ENCODE measurements at places on chromosomes 1 and 21.

- DNase-seq, result no peak
These were observed 38.2 kb upstream of the SLC19A2 start for GRCh38 chr1:169523904-169524303.

GRCh38 chr1:8706291-8706690 is 111.1 kb downstream of the RERE start:
- DNase-seq, result no peak

- DNase-seq, result no peak
These were observed 620.3 kb upstream of the PLXNA2 start for GRCh38 chr1:208864366-208864965.

GRCh38 chr1:154386643-154387352 is 18.3 kb upstream of the IL6R start:
- no peak for DNase-seq

- DNase-seq, result no peak
These were observed 7.3 kb upstream of the LRRC71 start for GRCh38 chr1:156912861-156913808.

DNA sequence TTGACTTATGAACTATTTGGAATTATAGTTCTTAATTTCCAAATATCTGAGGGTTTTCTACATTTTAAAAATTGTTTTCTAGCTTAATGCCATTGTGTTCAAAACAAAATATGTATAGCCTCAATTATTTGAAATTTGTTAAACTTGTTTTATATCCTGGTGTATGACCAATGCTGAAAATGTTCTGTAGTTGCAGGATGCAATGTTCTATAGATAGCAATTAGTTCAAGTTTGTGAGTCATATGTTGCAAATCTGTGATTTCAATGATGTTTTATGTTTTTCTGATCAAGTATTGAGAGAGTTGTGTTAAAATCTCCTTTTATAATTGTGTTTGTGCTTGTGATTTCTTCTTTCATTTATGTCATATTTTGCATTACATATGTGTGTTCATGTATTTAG is 517.5 kb downstream of the ADGRL2 start:
- DNase-seq, result no peak

DNA sequence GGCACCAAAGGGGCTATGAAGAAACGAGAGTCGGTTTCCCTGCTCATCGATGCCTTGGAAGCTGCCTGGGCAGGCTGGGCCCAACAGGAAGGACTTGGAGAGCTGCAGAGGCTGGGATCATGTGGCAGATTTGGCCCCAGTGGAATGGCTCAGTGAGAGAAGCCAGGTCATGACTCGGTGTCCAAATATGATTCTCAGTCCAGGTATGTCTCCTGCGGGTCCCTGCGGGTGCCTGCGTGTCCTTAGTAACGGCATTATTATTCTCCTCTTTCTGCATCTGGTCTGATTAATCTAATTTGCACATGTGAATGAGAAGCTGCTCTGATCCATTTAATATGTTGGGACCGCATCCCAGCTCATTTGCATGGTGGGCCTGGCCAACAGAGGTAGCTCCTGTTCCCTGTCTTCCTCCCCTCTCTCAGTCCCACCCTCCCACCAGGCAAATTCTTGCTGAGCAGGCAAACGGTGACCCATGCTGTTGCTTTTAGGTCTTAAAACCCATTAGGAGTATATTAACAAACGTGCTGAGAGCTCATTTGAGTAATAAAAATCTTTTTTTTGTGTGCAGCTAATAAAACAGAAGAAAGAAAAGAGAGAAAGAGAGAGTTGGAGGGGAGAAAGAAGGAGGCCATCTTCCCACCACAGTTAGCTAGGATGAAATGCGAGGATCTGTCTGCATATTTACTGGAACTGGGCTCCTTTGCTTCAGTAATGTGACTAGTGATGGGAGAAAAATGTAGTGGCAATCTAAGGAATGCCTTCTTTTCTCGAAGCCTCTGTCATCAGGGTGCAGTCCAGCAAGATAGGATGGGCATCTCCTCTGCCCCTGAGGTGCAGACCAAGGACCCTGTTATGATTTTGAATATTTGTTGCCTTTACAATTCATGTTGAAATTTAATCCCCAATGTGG is 133.5 kb downstream of the HMGB4 start:
- DNase-seq, result no peak

- DNase-seq, result no peak
These were observed 34.6 kb upstream of the GRIK3 start for GRCh38 chr1:37068897-37069296.

DNA sequence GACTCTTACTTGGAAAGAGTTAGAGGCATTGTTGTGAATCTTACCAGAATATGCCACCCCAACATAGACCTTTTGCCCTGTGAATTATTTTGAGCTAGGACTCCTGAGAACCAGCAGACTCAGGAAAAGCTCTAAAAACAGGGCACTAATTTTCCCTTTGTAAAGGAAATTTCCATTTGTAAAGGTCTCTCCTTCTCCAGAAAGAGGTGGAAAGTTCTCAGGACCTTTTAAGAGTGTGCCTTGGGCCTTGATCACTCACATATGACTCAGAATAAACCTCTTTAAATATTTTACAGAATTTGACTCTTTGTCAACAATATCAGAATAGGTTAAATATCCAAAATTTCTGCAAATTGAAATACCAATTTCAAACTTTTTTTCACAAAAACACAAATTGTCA is 721.8 kb upstream of the NCAM2 start:
- no peak for DNase-seq

- DNase-seq, result no peak
These were observed 21.8 kb downstream of the CHD1L start for GRCh38 chr1:147264158-147264768.

DNA sequence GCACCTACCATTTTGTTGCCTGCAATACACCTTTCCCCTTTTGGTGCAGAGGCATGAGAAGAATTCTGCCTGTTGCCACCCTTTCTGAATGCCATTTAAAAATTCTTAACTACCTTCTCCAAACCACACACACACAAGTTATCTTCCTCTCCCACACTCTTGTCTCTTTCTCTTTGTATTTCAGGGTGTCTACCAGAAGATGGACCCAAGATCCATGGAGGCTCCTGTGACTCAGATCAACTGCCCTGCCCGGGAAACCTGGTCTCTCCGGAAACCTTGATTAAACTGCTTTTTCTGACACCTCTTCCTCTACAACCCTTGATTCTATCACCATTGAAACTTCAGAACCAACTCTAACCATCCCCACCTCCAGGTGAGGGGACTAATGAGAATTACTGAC is 2.4 kb upstream of the TARS2 start:
- no peak for DNase-seq

GRCh38 chr21:45031571-45032191 is 42.7 kb upstream of the ADARB1 start:
- no peak for DNase-seq

DNA sequence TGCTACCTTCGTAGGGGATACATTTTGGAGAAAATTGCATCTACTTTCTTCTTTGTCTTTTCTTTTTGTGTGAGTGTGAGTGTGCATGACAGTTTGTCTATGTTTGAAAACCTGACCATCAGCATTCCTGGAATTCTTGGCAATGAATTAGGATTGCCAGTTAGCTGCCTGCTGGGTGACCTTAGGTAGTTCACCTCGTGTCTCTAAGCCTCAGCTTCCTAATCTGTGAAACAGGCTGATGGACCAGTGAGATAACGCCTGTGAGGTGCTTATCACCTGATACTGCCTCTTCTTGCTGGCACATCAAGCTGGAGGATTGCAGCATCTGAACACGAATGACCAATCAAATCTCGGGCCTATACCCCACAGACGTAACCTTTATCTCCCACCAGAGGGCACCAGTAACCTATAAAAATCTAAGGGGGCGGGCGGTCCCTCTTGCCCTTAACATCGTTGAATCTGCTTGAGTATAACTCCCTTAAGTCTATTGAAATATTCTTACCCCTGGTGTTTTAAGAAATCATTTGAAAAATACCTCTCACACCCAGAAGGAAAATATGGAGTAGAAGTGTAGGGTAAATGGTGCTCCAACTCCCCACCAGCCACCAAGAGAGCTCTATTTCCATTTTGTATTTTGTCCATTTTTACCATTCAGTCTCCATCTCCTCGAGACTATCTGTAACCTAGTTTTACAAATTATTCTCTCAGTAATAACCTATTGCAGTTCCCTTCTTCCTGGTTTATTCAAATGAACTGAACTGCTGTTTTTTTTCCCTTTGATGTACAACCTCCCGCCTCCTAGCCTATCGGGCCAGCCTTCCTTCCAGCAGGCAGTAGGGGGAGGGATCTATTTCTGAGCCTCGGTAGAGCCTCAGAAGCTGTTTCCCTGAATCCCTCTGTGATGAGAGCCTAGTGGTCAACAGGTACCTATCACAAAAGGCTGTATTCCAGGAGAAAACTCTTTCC is 49.7 kb downstream of the MDM4 start:
- DNase-seq, result peak; percentile 73

DNA sequence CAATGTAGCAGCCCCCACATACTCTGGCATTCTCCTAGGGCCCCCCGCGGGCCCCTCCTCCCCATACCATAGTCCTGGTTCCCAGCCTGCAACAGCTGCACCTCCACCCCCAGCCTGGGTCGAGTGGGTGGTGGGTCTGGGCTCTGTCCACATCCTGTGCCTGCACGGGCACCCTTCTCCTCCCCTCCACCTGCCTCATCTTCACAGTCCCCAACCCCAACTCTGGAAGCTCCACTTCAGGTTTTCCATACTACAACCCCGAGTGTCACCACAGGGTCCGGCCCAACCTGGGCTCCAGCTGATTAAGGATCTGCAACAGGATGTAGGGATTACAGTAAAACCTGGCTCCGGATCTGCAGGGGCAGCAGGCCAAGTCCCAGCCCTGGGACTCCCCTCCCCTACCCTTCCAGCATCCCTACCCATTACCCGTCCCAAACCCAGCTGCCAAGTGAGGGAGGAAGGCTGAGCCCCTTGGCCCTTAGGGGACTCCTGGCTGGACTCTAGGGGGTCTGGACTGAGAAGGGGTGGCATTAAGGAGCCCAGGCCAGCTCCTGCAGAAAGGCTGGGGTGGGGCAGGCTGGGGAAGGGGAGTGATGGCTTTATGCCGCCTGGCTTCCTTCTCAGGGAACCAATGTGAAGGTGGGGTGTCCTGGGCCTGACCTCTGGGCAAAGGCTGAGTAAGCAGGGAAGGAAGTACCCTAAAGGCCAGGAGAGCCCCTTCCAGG is 116.8 kb downstream of the CASZ1 start:
- no peak for DNase-seq

DNA sequence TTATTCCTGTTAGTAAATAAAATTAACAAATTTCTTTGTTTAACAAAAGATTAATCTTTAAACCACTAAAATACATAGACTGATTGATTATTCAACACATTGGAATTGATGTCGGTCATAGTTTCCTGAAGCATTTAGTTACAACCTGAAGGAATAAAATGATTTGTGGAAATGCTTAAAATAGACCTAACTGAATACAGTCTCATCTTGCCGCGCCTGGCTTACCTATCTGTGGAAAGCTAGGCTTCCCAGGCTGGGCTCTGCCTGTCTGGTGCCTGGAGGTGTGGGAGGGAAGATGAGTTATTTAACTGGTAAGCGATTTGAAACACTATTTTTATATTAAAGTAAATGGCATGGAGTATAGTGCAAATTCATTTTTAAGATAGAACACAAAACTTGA is 10.2 kb downstream of the RHOU start:
- no peak for DNase-seq

DNA sequence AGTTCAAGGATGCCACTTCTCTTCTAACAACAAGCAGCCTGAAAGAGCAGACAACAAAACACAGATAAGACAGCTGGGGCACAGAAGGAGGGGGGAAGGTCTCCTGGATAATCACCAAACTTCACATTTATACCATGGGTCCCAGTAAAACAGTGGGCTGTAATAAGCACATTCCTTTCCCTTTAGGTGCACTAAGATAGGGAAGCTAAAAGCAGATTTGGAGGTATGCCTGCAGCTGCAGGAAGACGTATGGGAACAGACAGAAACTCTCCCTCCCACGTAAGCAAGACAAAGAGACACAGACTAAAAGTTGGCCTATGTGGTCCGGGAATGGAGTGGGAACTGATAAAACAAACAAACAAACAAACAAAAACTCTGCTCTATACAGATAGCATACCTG is 612.1 kb downstream of the MRPL39 start:
- no peak for DNase-seq

DNA sequence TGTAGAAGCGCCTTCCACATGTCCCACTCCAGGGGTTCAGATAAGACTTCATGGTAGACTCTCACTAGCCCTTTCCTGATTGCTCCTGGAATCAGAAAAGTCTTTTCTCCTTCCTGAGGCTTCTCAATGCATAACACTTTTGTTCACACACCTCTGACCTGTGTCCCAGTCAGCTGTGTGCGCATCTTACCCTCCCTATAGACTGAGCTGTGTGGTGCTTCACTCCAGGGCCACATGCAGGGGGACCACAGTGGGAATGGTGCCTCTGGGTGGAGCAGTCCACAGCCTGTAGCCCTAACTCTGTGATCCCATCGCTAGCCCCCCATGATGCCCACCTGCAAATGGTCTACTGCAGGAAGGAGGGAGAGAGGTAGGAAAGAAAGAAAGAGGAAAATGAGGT is 84.0 kb upstream of the TLR5 start:
- no peak for DNase-seq

DNA sequence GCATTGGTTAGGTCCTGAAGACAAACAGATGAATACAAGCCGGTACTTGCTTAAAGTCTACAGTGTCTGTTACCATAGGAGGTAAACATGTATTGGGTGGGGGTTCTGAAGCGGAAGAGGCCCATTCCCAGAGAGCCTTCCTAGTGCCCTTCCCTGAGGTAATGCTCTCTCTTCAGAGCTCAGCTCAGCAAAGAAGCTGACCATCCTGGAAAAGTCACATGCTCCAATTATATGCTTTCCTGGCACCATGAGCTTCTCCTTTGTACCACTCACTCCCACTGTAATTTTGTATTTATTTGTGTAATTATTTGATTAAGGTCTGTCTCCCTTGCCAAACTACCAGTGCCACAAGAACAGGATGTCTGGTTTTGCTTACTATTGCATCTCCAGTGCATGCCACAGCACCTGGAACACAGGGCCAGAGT is 42.0 kb downstream of the RAB3B start:
- peak; percentile 73 for DNase-seq

DNA sequence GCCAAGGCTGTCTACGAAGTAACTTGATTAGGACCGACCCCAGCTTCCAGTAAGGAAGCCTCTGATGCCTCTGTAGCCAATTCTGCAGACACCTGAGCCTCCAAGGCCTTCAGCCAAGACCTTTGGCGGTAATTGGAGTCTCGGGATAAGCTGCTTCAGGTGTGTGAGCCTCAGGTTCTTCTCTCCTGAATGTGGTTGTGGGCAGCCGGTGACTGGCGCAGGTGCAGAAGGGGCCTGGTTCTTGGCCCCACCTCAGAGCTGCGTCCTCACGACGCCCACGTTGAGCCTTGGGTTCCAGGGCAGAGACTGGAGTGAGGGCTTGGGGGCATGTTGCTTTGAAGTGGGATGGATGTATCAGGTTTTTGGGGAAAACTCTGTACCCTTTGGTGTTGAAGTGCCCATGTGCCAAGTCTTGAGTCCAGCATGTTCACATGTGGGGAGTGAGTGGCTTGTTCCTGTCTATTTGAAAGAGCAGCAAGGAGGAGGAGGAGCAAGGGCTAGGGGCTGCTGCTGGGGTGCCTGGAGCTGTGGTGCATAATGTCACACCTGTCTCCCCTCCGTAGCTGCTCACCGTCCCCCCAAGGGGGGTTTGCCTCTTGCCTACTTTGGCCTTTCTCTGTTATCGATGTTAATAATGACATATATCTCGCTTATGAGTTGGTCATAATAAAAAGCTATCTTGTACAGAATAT is 1.4 kb downstream of the PSEN2 start:
- no peak for DNase-seq
